Osteocyte (in vitro differentiated cells): ENCODE measurements at places on chromosomes 7 and 10. TPM values are rescaled to one million over a fixed set of nuclear protein-coding genes. Genes with fewer than 3 reads are reported as not detected.

Gene STARD3NL
- 30.7 and 34.0 TPM in 2 replicates for total RNA-seq

Gene VIPR2
- total RNA-seq, result 0.19 and 0.39 TPM in 2 replicates

Gene FEZF1
- total RNA-seq, result not detected in 2 replicates

Gene PCBD1
- 36.6 and 40.9 TPM in 2 replicates for total RNA-seq

Gene BUB3
- 84.4 and 97.0 TPM in 2 replicates for total RNA-seq

Gene RBP4
- total RNA-seq, result 0.56 and 0.63 TPM in 2 replicates

Gene MET
- 55.4 and 59.4 TPM in 2 replicates for total RNA-seq

Gene STEAP4
- 0.11 and 0.21 TPM in 2 replicates for total RNA-seq

Gene GHRHR
- not detected in 2 replicates for total RNA-seq

Gene ADAMTS14
- total RNA-seq, result 3.8 and 4.1 TPM in 2 replicates

Gene RSPH10B2
- 0.38 and 0.81 TPM in 2 replicates for total RNA-seq

DNA sequence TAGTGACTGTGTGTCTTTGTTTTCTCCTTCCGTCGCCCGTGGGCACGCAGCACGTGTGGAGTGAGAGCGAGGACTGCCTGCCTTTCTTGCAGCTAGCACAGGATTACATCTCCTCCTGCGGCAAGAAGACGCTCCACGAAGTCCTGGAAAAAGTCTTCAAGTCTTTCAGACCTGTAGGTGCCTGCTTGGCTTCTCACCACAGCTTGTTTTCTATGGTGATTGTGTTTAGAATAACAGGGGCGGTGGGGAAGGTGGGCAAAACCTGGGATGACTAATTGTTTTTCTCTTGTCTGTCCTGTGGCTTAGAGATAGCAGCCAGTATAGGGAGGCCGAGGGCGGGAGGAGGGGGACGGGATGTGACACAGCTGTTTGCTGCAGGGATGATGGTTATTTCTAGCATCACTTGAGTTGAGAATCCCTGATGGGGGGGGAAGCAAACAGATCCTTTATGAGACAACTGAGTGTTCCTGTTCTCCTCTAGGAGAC, 11.4 kb downstream of the MTURN start:
- H3K27ac ChIP-seq, result no peak overlapping the region
- DNase-seq, result no peak
- no peak overlapping the region for H3K4me3 ChIP-seq
- H3K36me3 ChIP-seq, result peaks cover 9% of the 10 kb centered on the region

- no peaks in the 10 kb centered on the region for H3K36me3 ChIP-seq
- H3K4me3 ChIP-seq, result no peak overlapping the region
- H3K4me1 ChIP-seq, result no peaks in the 10 kb centered on the region
- DNase-seq, result no peak
Measured at GRCh38 chr10:7547829-7548228, 118.9 kb downstream of the ITIH5 start.

GRCh38 chr10:53005612-53006345, 233.2 kb upstream of the MBL2 start:
- no peaks in the 10 kb centered on the region for H3K36me3 ChIP-seq
- no peak overlapping the region for H3K27ac ChIP-seq
- H3K4me1 ChIP-seq, result no peaks in the 10 kb centered on the region
- H3K4me3 ChIP-seq, result no peak overlapping the region

DNA sequence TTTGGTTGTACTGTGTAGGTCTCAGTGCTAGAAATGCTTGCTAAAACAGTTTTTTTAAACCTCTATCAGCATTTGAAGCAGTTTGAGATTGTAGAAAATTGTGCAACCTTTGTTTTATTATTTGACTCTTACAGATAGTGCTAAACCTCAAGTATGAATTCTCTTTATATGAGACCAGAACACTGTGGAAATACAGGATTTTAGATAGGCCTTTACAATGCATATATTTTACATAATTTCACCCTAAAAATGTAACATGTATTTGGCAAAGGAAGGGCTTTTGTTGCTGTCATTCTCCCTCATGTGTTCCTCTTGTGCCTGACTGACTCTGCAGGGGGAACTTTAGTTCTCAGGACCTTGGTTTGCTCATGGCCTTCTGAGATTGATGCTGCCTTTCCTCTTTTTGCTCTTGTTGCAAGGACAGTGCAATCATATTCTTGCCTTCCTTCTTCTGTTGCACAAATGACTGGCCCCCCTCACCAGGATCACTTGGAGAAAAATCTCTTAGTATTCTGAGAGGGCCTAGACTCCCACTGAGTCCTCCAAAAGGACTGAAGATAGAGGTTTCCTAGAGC, 188.7 kb downstream of the PPP1R9A start:
- H3K27ac ChIP-seq, result no peak overlapping the region
- no peaks in the 10 kb centered on the region for H3K36me3 ChIP-seq

DNA sequence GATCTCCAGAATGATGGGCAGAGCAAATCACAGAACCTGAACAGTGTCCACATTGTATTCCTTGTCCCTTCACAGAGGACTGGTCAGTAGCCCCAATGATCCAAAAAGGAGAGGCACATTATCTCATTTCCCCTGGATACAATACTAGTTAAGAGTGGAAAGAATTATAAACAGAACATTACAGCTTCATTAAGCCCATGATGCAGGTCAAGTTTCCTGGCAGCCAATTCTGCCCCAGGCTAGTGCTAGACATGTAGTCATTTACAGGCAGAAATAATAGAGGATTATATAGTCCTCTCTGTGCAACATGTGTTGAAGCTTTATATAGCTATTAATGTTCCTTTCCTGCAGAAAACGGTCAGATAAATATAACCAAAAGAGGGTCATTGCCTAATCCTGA, 124.3 kb upstream of the WNT16 start:
- no peak for DNase-seq
- H3K36me3 ChIP-seq, result peaks cover 2% of the 10 kb centered on the region
- H3K4me3 ChIP-seq, result no peak overlapping the region
- peaks cover 23% of the 10 kb centered on the region for H3K4me1 ChIP-seq

GRCh38 chr10:87646935-87647334, 12.7 kb upstream of the PAPSS2 start:
- no peak for DNase-seq
- H3K4me3 ChIP-seq, result no peak overlapping the region
- H3K4me1 ChIP-seq, result peaks cover 4% of the 10 kb centered on the region
- H3K27ac ChIP-seq, result no peak overlapping the region

- no peaks in the 10 kb centered on the region for H3K36me3 ChIP-seq
- peaks cover 2% of the 10 kb centered on the region for H3K4me1 ChIP-seq
- H3K27ac ChIP-seq, result no peak overlapping the region
- no peaks in the 10 kb centered on the region for H3K27me3 ChIP-seq
- DNase-seq, result no peak
- H3K4me3 ChIP-seq, result no peak overlapping the region
Measured at GRCh38 chr10:31299119-31299518, 19.9 kb upstream of the ZEB1 start.

DNA sequence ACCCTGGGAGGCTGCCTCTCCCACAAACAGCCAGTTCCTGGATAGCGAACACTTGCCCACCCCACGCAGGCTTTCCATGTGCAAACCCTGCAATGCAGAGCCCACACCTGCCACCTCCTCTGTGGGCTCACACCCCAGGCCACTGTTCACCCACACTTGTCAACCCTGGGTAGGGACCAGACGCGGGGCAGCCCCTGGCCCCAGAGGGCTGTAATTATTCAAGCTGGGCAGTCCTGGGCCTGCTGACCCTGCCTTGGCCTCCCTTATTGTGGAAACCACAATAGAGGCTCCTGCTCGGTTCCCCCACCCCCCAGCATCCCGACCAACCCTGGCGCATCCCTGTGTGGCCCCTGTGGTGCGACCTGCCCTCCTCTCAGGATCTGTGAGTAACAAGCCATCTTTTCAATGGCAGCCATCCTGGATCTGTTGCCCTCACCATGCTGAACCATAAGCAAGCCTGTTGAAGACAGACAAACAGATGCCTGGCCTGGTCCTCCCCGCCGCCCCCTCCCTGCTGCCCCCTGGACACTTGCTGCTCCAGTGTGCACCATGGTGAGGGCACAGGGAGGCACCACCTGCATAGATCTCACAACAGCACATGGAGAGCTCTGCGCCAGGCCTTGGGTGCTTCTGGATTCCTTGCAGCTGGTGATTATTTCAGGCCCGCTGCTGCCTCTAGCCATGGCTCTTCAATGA, 15.8 kb upstream of the UBE3C start:
- no peaks in the 10 kb centered on the region for H3K4me1 ChIP-seq
- H3K4me3 ChIP-seq, result no peak overlapping the region
- H3K27me3 ChIP-seq, result peaks cover 3% of the 10 kb centered on the region
- DNase-seq, result no peak
- no peak overlapping the region for H3K27ac ChIP-seq

DNA sequence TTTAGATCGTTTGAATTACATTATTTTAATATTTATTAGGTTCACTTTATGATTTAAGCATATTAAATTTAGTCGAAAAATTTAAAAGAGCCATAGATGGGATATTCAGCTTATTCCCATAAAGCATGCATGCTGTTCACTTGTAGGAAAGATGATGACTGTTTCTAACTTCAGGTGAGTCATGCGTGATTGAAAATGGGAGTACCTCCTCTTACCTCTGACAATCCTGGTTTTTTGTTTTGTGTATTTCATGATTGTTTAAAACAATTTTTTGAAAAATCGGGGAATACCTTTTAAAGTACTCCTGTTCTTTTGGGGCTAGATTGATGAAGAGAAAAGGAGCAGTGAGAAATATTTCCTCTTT, 1.4 kb downstream of the TNKS2 start:
- H3K27ac ChIP-seq, result peak overlapping the region; percentile 95
- H3K4me1 ChIP-seq, result peaks cover 47% of the 10 kb centered on the region
- DNase-seq, result no peak
- no peaks in the 10 kb centered on the region for H3K27me3 ChIP-seq
- H3K4me3 ChIP-seq, result peak overlapping the region; percentile 98
- H3K36me3 ChIP-seq, result peaks cover 21% of the 10 kb centered on the region

- no peak for DNase-seq
- no peak overlapping the region for H3K27ac ChIP-seq
- H3K4me1 ChIP-seq, result peaks cover 2% of the 10 kb centered on the region
Measured at GRCh38 chr7:842431-843031, 10.3 kb downstream of the SUN1 start.

DNA sequence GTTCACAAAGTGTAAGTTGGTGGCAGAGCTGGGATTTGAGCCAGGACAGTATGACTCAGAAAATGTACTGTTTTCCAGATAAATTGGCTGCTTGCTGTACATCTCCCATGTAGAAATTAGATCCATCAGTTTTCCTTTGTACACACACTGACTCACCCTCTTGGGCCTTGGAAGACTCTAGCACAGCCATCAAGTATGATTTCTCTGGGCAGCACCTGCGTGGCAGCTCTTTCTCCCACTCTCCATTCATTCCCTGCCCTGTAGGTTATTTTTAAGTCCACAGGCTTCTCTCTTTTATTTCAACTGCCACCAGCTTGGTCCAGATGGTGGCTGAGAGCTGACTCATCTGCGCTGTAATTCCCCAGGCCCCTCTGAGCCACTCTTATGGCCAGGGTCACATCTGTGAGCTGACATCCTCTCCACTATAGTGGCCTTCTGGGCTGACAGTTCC, 28.3 kb upstream of the SDK1 start:
- no peak overlapping the region for H3K4me3 ChIP-seq
- H3K4me1 ChIP-seq, result peaks cover 22% of the 10 kb centered on the region
- no peak for DNase-seq
- peak overlapping the region; percentile 52 for H3K27ac ChIP-seq
- H3K36me3 ChIP-seq, result no peaks in the 10 kb centered on the region

DNA sequence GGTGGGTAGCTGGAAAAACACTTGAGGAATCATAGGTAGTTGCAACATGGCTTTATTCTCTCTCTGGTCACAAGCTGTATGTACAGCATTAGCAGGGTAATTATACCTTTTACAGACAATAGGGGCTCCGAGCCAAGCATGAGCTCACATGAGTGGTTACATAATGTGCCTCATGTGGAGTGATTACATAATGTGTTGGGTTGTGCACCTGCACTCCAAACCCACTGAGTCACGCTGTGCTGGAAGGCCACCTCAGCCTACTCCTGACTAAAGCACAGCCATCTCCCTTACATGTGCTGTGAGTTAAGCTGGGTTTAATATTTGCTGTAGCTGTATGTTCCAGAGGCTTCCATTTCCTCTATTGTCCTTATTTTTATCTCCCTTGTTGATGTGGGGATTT, 348.7 kb upstream of the SEMA3C start:
- H3K4me1 ChIP-seq, result no peaks in the 10 kb centered on the region
- no peak overlapping the region for H3K27ac ChIP-seq
- H3K4me3 ChIP-seq, result no peak overlapping the region
- H3K27me3 ChIP-seq, result no peaks in the 10 kb centered on the region

DNA sequence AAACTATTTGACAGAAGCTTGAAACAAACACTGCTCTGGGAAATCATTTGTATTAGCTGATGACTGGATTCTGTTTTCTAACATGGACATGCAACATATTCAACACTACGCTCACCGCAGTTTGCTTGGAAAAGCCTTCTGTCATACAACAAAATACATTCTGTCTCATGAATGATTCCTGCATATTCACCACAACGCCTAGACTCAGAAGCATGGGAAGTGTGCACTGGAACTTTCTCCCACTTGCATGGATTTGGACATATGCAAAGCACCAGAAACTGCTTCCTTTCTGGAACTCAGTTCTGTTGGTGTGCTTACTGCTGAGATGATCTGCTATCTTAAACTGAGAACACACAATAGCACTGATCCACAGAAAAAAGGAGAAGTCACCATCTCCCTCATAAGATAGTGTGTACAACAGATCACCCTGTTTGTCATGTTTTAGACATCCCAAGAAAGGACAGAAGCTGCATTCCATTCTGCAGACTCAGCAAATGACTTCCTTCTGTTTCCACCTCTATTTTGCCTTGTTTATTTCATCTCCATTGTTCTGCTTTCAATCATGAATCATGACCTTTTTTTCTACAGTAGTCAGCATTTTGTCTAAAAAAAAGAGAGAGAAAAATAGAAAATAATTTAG, 115.8 kb downstream of the HTR7 start:
- H3K27me3 ChIP-seq, result no peaks in the 10 kb centered on the region
- H3K36me3 ChIP-seq, result no peaks in the 10 kb centered on the region
- peaks cover 10% of the 10 kb centered on the region for H3K4me1 ChIP-seq
- H3K4me3 ChIP-seq, result no peak overlapping the region
- no peak for DNase-seq

DNA sequence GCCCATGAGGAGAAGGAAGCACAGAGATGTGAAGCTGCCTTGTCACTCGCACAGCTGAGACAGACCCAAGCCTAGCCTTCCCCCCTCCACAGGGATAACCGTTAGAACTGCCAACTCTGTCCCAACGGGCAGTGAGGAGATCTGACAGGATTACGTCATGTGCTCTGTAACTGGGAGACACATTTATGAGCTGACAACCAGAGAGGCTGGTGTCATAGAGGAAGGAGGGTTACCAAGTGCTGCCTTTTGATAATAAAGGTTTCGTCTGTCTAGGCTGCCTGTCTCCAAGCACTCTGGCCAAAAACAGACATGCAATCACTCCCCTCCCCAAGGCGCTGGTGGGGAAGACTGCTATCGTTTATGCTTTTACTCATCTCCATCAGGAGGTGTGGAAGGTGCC, 165.9 kb downstream of the PLXNA4 start:
- H3K27ac ChIP-seq, result no peak overlapping the region
- no peak overlapping the region for H3K4me3 ChIP-seq
- H3K27me3 ChIP-seq, result no peaks in the 10 kb centered on the region
- H3K4me1 ChIP-seq, result peaks cover 51% of the 10 kb centered on the region

GRCh38 chr10:33386926-33387325, 52.5 kb upstream of the NRP1 start:
- H3K36me3 ChIP-seq, result no peaks in the 10 kb centered on the region
- peaks cover 13% of the 10 kb centered on the region for H3K27me3 ChIP-seq
- no peak overlapping the region for H3K27ac ChIP-seq
- H3K4me3 ChIP-seq, result no peak overlapping the region
